ENCODE measurements at places on chromosomes 1 and 21. TPM values are rescaled to one million over a fixed set of nuclear protein-coding genes. Genes with fewer than 3 reads are reported as not detected.

DNA sequence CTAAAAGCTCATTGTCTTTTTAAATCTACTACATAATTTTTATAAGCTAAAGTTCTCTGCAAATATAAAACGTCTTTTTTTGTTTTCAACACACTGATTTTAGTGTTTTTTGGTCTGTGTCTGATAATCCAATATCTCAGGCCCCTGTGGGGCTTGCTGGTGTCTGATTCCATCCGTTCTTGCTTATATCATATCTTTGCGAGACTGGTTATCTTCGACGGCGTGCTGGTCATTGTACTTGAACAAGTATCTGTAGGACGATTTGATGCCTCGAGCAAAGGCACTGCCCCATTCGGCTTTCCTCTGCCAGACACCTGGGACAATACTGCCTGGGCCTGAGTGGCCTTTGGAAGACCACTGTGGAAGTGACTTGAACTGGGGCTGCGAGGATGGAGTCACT is 18.4 kb upstream of the TTLL10 start:
- no peak overlapping the region for H3K4me3 ChIP-seq
- H3K4me1 ChIP-seq: peaks cover 12% of the 10 kb centered on the region
- H3K27me3 ChIP-seq: no peaks in the 10 kb centered on the region
- DNase-seq: no peak
- H3K36me3 ChIP-seq: no peaks in the 10 kb centered on the region
- no peak overlapping the region for H3K27ac ChIP-seq

DNA sequence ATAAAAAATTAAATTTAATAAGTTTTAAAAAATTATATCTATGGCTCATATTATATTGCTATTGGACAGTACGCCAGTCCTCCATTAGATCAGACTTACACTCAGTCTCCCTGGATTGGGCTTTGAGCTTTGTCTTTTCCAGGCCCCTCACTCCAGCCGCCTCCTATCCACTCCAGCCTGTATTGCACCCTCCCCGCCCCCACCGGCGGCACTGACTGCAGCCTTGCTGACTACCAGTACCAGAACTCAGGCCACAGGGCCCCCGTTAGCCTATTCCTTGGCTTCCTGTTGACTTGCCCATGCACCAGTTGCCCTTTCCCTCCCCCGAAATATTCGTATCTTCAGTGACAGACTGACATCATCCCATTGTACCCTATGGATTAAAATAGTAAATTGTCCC is 127.9 kb downstream of the CSMD2 start:
- no peaks in the 10 kb centered on the region for H3K4me1 ChIP-seq
- H3K4me3 ChIP-seq: no peak overlapping the region
- H3K27ac ChIP-seq: no peak overlapping the region
- H3K36me3 ChIP-seq: no peaks in the 10 kb centered on the region
- no peak for DNase-seq

DNA sequence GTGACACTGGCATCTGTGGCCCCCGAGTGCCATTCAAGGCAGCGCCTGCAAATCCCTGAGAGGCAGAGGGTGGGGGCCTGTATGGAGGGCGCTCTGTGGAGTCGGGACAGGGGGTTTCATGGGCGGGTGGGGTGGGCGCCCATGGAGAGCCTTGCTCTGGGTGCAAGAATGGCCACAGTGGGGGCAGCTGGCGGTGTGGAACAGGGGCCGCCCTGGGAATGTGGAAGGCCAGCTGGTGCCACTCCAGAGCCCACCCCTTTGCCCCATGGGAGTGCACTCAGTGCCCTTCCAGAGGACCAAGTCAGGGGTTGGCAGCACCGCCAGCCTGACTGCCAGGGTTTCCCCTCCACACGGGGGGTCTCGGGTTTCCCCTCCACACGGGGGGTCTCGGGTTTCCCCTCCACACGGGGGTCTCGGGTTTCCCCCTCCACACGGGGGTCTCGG is 55.0 kb upstream of the TRAPPC10 start:
- no peaks in the 10 kb centered on the region for H3K36me3 ChIP-seq
- no peak for DNase-seq
- H3K4me1 ChIP-seq: no peaks in the 10 kb centered on the region
- H3K27ac ChIP-seq: no peak overlapping the region
- H3K27me3 ChIP-seq: no peaks in the 10 kb centered on the region

Gene TCEA3
- 8.3 TPM for total RNA-seq

Gene TSPAN2
- total RNA-seq: not detected

GRCh38 chr1:64470665-64471217 is 812 bp downstream of the CACHD1 start:
- H3K27me3 ChIP-seq: no peaks in the 10 kb centered on the region
- peak overlapping the region; percentile 92 for H3K4me3 ChIP-seq
- DNase-seq: no peak
- H3K36me3 ChIP-seq: no peaks in the 10 kb centered on the region

Gene ADIPOR1
- 78.2 TPM for total RNA-seq

Gene S100A7
- total RNA-seq: not detected

GRCh38 chr21:45494135-45494850 is 47.9 kb downstream of the SLC19A1 start:
- H3K36me3 ChIP-seq: no peaks in the 10 kb centered on the region
- no peaks in the 10 kb centered on the region for H3K27me3 ChIP-seq
- peaks cover 5% of the 10 kb centered on the region for H3K4me1 ChIP-seq
- H3K27ac ChIP-seq: no peak overlapping the region

GRCh38 chr21:34882719-34883131 is 166.4 kb downstream of the RUNX1 start:
- no peak for DNase-seq
- peaks cover 6% of the 10 kb centered on the region for H3K36me3 ChIP-seq
- peaks cover 32% of the 10 kb centered on the region for H3K4me1 ChIP-seq
- H3K4me3 ChIP-seq: peak overlapping the region; percentile 65

Gene TEKT2
- total RNA-seq: 0.23 TPM

Gene SRGAP2B
- 42.4 TPM for total RNA-seq

DNA sequence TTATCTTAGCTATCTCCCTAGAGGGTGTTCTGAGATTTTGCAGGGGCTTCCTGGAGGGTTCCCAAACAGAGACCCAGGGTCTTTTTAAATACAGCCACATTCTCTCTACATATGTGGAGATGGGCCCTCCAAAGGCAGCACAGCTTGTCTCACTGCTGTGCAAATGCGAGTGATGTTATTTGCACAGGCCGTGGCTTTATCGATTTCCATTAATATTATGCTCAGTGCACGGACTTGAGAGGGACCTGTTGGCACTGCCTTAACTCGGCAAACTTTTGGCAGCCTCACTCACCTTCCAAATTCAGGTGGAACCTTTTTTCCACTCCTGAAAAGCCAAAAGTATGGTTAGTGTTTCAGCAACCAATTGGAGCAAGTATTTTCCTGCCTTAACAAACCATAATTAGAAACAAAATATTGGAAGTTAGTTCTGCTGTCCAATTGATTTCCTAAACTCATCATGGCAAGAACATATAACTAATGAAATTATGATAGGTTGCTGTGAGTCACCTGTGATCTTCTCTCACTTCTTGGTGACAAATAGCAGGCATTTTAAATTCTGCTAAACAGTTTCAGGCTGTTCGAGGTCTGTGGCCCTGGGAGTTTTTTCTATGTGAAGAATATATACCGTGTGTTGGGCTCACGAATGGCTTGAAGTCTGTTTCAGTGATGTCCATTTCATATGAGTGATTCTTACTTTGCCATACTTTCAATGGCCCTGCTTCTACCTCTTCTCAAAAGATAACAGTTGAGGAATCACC is 10.9 kb downstream of the LHX9 start:
- no peak overlapping the region for H3K4me3 ChIP-seq
- H3K36me3 ChIP-seq: no peaks in the 10 kb centered on the region
- DNase-seq: no peak
- peaks cover 18% of the 10 kb centered on the region for H3K27me3 ChIP-seq
- H3K27ac ChIP-seq: no peak overlapping the region

DNA sequence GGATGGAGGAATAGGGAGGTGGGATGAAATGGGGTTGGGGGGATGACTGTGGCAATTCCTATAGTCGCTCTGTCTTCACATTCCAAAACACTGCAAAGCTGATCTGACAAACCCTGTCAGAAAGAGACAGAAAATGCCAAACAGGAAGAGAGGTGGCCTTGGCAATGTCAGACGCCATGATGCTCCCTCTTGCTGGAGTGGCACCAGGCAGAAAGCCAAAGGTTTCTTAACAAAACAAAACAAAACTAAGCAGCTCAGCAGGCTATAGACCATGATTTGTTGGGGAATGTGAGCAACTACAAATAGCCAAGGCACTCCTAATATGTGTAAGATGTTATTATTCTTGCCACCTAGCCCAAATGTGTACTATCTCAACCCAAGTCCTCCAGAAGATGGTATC is 42.9 kb upstream of the PLA2G2C start:
- no peaks in the 10 kb centered on the region for H3K36me3 ChIP-seq
- H3K4me3 ChIP-seq: no peak overlapping the region
- no peak for DNase-seq

Gene PTP4A2
- 559 TPM for total RNA-seq

Gene NBPF4
- total RNA-seq: not detected

Gene IQGAP3
- total RNA-seq: 25.6 TPM

Gene ERICH3
- total RNA-seq: not detected

GRCh38 chr1:30058970-30059369 is 664.4 kb downstream of the MATN1 start:
- H3K27me3 ChIP-seq: peaks cover 5% of the 10 kb centered on the region
- no peak overlapping the region for H3K27ac ChIP-seq
- DNase-seq: peak; percentile 5
- no peaks in the 10 kb centered on the region for H3K4me1 ChIP-seq
- no peaks in the 10 kb centered on the region for H3K36me3 ChIP-seq
- H3K4me3 ChIP-seq: no peak overlapping the region

DNA sequence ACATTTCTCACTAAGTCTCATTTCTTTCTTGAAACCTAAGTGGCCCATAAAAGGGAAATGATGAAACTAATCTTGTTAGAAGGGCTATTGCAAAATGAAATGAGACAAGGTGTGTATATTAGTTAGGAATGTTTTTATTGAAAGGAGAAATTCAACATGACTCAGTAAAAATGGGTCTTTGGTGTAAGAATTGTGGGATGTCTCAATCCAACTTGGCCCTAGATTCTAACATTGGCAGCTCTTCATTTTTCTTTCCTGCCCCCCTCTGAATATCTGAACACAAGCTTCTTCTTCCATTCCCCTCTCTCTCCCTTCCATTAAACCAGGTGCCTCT is 26.8 kb upstream of the TARBP1 start:
- peaks cover 15% of the 10 kb centered on the region for H3K4me1 ChIP-seq
- no peak overlapping the region for H3K4me3 ChIP-seq
- DNase-seq: no peak
- no peaks in the 10 kb centered on the region for H3K27me3 ChIP-seq
- H3K36me3 ChIP-seq: no peaks in the 10 kb centered on the region

DNA sequence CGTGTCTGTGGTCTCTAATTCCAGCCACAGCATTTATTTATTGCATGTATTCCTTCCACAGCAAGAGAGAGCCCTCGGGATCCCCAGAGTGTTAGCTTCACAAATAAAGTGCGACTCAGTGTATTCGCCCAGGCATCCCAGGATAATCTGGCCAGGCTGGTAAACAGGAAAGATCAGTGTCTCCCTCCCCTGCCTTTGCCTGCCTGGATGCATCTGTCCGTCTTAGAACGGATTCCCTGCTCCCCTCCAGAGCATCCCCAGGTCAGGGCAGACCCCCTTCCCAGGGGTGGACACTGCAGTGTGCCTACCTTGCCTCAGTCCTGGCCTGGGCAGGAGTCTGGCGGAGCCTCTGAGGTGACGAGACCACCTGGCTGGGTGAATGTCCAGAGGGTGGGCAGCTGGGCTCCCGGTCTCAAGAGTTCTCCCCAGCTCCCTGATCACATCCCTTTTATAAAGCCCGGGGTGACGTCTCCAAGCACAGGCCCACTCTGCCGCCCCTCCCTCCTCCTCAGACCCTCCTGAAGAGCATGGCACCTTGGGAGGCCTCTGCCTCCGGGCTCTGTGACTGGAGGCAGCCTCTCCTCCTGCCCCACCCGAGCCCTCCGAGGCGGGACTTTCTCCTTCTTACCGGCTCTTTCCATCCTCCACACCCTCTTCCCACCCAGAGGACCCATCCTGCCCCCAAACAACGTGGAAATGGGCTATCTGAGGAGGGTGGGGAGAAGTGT is at the start of gene KISS1:
Gene KISS1 (minus strand): TSS at position 424 of the 728 bp plus-strand sequence. CDS start 3,615 bp downstream, outside the sequence.
- H3K27ac ChIP-seq: no peak within 1 kb of the TSS
- H3K4me3 ChIP-seq: no peak within 1 kb of the TSS
- H3K36me3 ChIP-seq: no peaks in the 10 kb centered on the region
- H3K27me3 ChIP-seq: 0 out of 2 replicates have a peak, but pooled peaks cover 2% of the 10 kb centered on the region

DNA sequence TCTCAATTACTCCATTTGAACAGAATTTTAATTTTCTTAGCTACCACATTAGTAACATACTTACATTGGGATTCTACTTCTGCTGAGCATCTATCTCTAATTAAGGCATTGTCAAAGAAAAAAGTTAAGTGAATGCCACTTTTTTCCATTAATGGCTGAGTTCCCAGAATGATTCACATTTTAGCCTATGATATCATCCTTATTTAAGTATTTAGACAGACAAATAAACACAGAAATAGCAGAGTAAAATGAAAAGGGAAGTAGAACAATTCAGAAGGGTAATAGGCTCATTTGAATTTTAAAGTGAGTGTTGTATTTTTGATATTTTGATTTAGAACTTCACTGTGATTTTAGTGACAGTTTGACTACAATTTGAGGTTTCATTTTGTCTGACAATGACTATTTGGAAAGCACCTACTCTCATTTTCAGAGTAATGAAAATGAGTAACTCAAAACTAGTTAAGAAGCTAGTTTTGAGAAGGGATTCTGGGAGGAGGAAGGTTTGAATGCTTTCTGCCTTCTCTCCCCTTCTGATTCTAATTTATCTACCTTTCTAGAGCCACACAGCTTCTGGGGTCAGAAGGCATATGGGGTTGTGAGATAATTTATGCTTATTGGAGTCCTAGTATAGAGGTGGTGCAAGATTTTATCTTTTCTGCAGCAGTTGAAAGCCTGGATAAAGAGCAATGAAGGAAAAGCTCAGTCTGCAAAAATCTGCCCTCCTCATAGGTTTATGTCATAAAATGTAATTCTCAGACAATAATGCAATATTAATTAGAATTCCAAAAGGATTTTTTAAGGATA is 15.5 kb downstream of the LYPLAL1 start:
- H3K27ac ChIP-seq: peak overlapping the region; percentile 48
- no peak overlapping the region for H3K4me3 ChIP-seq
- H3K36me3 ChIP-seq: peaks cover 2% of the 10 kb centered on the region
- peaks cover 6% of the 10 kb centered on the region for H3K4me1 ChIP-seq
- DNase-seq: no peak

Gene TMEM200B
- total RNA-seq: 2.1 TPM

GRCh38 chr21:42016364-42016985 is 6.3 kb upstream of the ZBTB21 start:
- H3K27ac ChIP-seq: no peak overlapping the region
- no peak for DNase-seq
- no peaks in the 10 kb centered on the region for H3K4me1 ChIP-seq
- no peaks in the 10 kb centered on the region for H3K36me3 ChIP-seq
- H3K4me3 ChIP-seq: no peak overlapping the region
- no peaks in the 10 kb centered on the region for H3K27me3 ChIP-seq

GRCh38 chr1:197129698-197130097 is 16.8 kb downstream of the ASPM start:
- H3K27me3 ChIP-seq: no peaks in the 10 kb centered on the region
- H3K4me3 ChIP-seq: no peak overlapping the region
- H3K4me1 ChIP-seq: no peaks in the 10 kb centered on the region
- no peak for DNase-seq
- H3K27ac ChIP-seq: no peak overlapping the region

Gene RASSF5
- total RNA-seq: 1.6 TPM

- no peaks in the 10 kb centered on the region for H3K4me1 ChIP-seq
- no peak overlapping the region for H3K27ac ChIP-seq
- H3K36me3 ChIP-seq: no peaks in the 10 kb centered on the region
- H3K4me3 ChIP-seq: no peak overlapping the region
- no peak for DNase-seq
Observed at GRCh38 chr1:200627575-200628222, 7.1 kb upstream of the KIF14 start.

Gene COL11A1
- total RNA-seq: 106 TPM

GRCh38 chr1:230260831-230261230 is 165.3 kb downstream of the PGBD5 start:
- no peak overlapping the region for H3K27ac ChIP-seq
- no peak for DNase-seq
- no peak overlapping the region for H3K4me3 ChIP-seq
- no peaks in the 10 kb centered on the region for H3K27me3 ChIP-seq
- no peaks in the 10 kb centered on the region for H3K4me1 ChIP-seq

Gene SPATA1
- total RNA-seq: 5.0 TPM

Data from Panc1 (cell line).